ENCODE measurements at places on chromosomes 12 and 14.

- no peak for DNase-seq
Measured at GRCh38 chr12:14928931-14929330, 9.4 kb downstream of the ERP27 start.

DNA sequence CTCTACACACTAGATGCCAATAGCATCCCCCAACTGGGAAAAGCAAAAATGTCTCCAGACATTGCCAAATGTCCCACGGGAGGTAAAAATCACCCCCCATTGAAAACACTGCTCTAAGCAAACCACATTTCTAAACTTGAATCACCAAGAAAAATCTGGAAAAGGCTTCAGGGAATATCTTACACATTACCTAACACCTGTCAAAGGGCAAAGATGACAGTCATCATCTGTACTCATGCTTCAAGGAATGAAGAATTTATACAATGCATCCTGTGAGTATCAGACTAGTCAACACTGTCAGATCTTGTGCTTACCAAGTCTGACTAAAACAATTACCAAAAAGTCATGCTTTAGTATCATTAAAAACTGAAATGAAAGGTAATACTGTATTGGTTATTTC, 161.6 kb upstream of the SOX5 start:
- no peak for DNase-seq

GRCh38 chr12:126084480-126084879, 1019.2 kb downstream of the AACS start:
- DNase-seq: no peak

- no peak for DNase-seq
Measured at GRCh38 chr12:21502872-21503271, 1.3 kb downstream of the GOLT1B start.

DNA sequence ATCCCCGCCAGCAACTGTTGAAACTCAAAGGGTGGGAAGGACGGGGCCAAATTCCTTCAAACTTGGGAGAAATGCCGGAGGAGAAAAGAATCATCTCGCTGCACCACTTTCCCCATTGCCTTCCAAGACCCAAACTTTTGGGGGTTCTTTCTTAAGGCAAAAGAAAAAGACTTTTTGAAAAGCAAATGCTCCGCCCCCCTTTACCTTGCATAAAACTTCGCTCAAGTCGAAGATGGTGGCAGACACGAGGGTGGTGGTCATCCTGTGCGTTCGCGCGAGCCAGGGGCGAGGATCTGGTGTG, 239 bp downstream of the ZFP36L1 start:
- no peak for DNase-seq

DNA sequence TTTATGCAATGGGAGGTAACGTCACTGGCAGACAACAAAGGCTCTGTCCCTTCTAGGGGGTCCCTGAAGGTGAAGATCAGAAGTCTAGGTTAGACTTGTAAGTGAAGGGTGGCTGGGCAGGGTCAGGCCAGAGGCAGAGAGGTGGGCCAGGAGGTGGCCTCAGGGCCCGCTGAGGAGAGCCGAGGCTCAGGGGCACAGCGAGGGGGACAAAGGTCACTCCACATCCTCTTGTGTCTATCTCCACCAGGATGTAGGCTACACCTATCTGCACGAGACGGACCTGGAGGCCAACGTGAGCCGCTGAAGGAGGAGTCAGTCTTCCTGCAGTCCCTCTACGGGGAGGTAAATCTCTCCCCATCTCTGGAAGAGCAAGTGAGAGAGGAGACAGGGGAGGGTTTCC, 20.3 kb downstream of the KRT85 start:
- DNase-seq: no peak

DNA sequence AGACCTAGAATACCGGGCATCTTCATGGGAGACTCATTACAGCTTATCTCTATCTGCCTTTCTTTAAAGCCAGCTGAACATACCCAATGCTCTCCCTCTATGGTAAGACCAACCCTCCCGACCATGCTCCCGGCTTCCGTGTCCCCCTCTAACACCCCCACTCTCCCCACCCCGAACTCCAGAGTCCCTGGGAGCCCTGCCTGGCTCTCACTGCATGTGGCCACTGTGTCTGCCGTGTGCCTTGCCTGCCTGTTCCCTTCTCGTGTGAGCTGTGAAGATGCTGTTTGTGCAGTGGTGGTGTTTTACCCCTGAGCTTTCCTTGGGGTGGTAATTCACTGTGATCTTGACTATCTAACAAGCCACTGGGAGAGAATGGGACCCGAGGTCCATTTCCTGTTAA, 146.4 kb upstream of the FKBP4 start:
- no peak for DNase-seq

DNA sequence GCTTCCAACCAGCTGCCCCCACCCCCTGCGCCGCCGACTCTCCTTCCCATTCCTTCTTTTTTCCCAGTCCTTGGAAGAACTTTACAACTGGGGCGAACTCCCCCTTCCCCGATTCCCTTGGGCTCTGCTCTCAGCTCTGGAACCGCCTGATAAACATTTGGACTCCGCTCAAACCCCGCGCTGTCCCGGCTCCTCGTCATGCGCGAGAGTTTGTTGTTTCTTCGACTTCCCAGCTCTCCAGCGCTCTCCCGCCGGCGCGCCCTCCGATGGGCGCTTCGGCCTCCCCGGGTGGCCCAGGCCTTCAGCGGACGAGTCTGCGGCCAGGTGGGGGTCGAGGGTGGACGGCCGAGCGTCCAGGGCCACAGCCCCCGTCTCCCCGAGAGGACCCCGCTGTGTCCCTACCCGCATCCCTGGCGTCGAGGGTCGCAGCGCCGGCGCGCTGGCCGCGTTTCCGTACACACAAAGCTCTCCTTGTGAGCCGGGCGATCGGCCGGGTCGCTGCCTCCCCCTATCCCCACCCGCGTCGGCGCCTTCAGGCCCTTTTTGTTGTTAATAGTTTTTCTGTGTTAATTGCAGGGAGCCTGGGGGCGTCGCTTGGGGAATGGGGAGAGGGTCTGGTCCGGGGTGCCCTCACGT, 847 bp downstream of the MMP14 start:
- no peak for DNase-seq

DNA sequence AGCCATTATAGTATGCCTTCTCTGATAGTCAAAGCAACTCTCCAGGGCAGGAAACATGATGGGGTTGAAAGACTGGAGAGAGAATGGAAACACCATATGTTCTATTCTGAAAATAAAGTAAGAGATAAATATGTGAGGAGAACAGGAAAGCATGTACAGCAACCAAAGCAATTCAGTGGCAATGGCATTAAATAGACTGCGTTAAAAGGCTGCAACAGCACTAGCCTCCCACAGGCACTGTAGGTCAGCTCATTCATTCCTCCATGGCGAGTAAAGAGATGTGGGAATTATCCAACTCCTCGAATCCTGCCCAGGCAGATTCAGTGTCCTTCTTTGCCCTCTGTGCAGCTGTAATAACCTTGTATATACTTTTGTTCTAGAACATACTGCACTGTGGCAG, 43.8 kb downstream of the ANO6 start:
- DNase-seq: no peak

DNA sequence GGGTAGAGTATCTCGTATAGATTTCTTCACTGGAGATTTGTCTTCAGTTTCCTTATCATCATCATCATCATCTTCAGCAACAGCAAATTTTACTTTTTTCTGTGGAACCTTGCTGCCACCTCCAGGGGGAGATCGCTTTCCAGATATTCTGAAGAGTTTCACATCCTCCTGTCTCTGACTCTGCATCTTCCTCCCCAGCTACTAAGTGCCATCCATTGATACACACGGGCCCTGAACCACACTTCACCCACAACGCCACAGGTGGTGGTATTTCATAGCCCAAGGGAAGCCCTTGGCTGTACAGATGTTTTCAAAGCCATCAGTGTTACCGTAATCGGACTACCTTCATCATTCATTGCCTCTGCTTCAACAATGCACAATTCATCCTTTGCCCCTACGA, 82.2 kb downstream of the PPP2R5C start:
- peak; percentile 51 for DNase-seq

- DNase-seq: no peak
Measured at GRCh38 chr12:60335745-60336144, 739.9 kb downstream of the SLC16A7 start.

DNA sequence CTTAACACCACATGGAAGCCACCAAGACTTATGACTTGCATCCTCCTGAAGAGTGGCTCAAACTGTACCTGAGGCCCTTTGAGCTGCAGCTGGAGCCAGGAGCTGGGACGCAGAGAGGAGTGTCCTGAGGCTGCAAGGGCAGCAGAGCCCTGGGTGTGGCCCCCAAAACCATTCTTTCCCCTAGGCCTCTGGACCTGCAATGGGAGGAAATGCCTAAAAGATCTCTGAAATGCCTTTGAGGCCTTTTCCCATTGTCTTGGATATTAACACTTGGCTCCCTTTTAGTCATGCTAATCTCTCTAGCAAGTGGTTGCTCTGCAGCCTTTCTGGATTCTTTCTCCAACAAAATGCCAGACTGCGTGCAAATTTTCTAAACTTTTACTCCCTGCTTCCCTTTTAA, 156.1 kb downstream of the SLC38A4 start:
- no peak for DNase-seq

DNA sequence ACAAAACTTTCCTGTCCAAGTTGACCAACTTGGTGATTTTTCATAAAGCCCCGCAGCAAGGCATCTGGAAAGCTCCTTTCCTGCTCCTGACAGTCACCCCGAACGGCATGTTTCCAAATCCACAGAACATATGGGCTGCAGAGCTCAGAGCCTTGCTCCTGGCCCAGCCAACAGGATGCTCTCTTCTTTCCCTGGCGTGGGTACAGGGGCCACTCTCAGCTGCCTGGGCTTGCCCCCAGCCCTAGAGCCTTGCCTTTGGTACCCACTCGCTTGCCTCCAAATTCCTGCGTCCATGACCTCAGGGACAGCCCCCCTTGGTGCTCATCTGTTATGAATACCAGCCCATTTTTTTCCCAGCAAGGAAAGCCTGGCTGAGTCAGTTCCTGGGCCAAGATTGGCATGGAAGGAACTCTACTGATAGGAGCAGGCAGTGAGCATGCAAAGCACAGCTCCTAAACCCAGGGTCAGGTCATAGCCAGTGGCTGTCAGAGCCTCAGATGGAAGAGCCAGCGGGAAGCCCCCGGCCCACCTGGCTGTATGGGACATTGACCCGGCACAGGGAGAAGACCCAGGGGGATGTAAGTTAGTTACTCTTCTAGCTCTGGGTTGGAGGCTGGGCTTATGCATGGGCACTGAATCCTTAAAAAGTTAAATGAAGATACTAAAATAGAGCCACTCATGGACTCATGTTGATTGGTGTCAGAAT, 105.3 kb upstream of the RTL1 start:
- DNase-seq: no peak

DNA sequence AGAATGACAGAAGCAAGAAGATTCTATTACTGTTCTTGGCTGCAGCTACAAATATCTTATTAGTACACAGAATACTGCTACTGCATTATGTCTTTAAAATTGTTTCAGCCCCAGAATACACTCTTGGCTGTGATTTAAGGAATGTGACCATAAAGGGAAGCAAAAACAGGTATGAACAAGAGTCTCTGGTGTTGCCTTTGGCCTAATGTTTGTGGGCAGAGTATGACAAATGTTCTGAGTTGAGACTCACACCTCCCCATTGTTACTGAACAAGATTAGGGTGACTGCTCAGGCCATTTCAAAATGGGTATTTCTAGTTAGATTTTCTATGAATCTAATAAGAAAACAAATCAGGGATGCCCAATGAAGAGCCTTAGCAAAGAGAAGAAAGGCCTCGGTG, 28.5 kb downstream of the TTC6 start:
- DNase-seq: no peak

GRCh38 chr14:68651075-68651474, 141.8 kb downstream of the ZFP36L1 start:
- DNase-seq: no peak

DNA sequence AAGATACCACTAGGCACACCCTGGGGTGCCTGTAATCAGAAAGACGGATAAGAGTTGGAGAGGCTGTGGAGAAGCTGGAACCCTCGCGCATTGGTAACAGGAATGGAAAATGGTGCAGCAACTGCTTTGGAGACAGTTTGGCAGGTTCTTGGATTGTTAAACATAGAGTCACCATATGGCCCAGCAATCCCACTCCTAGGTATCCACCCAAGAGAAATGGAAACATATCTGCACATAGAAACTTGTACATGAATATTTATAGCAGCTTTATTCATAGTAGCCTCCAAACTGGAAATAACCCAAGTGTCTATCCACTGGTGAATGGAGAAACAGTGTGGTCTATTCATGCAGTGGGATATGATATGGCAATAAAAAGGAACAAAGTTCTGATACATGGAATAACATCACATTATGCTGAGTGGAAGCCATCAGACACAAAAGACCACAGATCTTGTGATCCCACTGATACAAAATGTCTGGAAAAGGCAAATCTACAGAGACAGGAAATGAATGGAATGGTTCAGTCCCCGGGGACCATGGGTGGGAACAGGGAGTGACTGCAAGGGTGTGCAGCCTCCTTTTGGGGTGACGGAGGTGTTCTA, 45.4 kb downstream of the JAG2 start:
- DNase-seq: no peak

- DNase-seq: no peak
Measured at GRCh38 chr12:38490073-38490472, 173.5 kb downstream of the ALG10B start.

DNA sequence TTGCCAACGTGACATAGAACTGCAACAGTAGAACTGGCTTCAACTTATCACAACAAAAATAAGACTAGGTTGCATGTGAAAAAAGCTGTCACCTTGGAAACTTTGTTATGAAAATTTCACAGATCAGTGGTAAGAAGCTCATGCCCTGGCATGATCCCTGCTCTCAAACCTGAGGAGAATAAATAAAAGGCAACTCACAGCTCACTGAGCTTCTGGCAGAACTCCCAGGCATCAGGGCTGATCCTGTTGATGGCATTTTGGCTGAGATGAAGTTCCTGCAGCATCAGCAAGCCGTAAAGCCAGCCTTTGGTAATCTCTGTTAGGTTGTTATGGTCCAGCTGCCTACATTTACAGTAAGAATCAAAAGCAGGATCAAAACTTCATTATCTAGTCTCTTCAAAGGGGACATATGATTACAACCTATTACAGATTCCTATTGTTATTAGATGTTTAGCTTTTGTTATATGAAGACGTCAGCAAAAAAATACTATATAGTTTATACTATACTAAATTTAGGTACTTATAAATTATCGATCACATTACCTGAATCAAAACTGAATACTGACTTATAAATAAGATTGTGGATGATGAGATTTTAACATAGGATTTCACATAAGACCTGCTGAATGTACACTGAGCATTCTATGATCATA, 32.0 kb downstream of the LRIG3 start:
- no peak for DNase-seq

DNA sequence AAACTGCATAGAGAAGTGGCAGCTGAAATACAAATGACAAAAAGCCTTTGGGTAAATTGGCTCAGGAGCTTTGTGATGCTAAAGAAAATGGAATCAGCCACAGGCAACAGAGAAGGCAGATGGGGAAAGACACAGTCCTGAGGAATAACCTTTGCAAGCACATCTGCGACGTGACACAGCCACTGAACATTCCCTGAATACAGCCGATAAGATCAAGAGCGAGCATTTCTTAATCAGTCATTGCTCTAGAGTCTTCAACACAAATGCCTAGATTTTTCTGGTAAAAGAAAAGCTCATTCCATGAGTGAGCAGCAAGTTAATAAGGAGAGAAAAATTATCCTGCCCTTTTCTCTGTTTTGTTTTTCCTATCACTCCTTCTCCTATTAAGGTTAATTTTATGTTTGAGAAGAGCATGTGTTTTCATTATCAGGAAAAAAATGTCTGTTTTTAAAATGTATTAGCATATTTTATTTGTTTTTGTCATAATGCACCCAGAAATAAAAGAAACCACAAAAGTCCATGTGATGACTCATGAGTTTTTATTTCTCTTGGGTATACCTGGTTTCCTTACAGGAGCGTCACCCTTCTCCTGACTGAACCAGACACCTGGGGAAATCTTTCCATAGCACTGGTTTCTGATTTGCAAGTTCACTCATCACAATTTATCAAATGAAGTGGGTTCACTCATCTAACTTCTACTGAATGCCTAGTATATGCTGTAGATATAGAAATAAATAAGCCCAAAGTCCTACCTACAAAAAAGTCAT, 45.4 kb upstream of the PCED1B start:
- DNase-seq: no peak

All from stimulated activated CD8-positive, alpha-beta memory T cell treated with anti-CD3 and anti-CD28 coated beads, Interleukin-15, amount 100 ng/mL, for 48 hours (primary cell).